ENCODE measurements at places on chromosomes 1 and 21. TPM values are rescaled to one million over a fixed set of nuclear protein-coding genes. Genes with fewer than 3 reads are reported as not detected.

- H3K36me3 ChIP-seq, result no peaks in the 10 kb centered on the region
- no peak overlapping the region for H3K4me3 ChIP-seq
- no peaks in the 10 kb centered on the region for H3K27me3 ChIP-seq
- DNase-seq, result no peak
- H3K27ac ChIP-seq, result no peak overlapping the region
Observed at GRCh38 chr21:35538386-35538785, 489.3 kb upstream of the RUNX1 start.

- no peak for DNase-seq
- peak overlapping the region; percentile 83 for H3K27ac ChIP-seq
- H3K36me3 ChIP-seq, result no peaks in the 10 kb centered on the region
- no peaks in the 10 kb centered on the region for H3K27me3 ChIP-seq
Observed at GRCh38 chr1:12019858-12020509, 686 bp downstream of the MIIP start.

Gene S100B
- 37.2 TPM for total RNA-seq

DNA sequence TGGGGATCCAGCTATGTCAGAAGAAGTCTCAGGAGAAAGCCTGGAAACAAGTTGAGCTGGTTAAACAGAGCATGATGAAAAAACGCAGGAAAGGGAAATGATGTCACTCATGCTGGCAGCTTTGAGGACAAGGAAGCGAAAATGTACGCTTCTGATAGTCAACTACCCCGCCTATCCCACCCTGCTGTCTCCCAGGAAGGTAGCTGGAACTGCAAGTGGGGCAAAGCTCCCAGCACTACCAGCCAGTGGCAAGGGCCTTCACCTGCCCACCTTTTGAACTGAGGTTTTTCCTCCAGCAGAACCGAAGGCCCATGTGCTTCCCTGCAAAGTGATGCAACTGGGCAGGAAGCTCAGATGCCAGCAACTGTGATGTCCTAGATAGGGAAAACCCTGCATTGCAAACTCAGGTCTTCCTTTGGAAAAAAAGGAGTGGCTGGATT, 6.3 kb upstream of the IL20 start:
- H3K27ac ChIP-seq, result no peak overlapping the region
- no peak overlapping the region for H3K4me3 ChIP-seq

Gene FCRL1
- 6.4 TPM for total RNA-seq

GRCh38 chr1:147570907-147571306, 29.6 kb downstream of the BCL9 start:
- H3K27ac ChIP-seq, result no peak overlapping the region
- H3K4me3 ChIP-seq, result no peak overlapping the region
- DNase-seq, result no peak
- peaks cover 4% of the 10 kb centered on the region for H3K4me1 ChIP-seq
- no peaks in the 10 kb centered on the region for H3K36me3 ChIP-seq
- H3K27me3 ChIP-seq, result no peaks in the 10 kb centered on the region

Measured in transverse colon (tissue), 4 donors.